ENCODE measurements at places on chromosomes 11 and 22. TPM values are rescaled to one million over a fixed set of nuclear protein-coding genes. Genes with fewer than 3 reads are reported as not detected.

The PIH1D2 gene
- 4.3 TPM for total RNA-seq

The MGAT3 gene
- total RNA-seq = 104 TPM

The IGHMBP2 gene
- total RNA-seq = 20.7 TPM

The SLC22A9 gene
- 0.72 TPM for total RNA-seq

The SCGB2A2 gene
- not detected for total RNA-seq

The FSHB gene
- not detected for total RNA-seq

The C22orf31 gene
- total RNA-seq = not detected

The CFAP300 gene
- total RNA-seq = 7.1 TPM

Measured in mucosa of gallbladder (tissue), 1 donor.